ENCODE measurements at places on chromosomes 11 and 22.
A peak's percentile ranks its signal among the peaks of the same experiment; 100 is the strongest.

GRCh38 chr22:37442135-37442534 lies 14.9 kb upstream of the ELFN2 start:
- no peak for DNase-seq

DNA sequence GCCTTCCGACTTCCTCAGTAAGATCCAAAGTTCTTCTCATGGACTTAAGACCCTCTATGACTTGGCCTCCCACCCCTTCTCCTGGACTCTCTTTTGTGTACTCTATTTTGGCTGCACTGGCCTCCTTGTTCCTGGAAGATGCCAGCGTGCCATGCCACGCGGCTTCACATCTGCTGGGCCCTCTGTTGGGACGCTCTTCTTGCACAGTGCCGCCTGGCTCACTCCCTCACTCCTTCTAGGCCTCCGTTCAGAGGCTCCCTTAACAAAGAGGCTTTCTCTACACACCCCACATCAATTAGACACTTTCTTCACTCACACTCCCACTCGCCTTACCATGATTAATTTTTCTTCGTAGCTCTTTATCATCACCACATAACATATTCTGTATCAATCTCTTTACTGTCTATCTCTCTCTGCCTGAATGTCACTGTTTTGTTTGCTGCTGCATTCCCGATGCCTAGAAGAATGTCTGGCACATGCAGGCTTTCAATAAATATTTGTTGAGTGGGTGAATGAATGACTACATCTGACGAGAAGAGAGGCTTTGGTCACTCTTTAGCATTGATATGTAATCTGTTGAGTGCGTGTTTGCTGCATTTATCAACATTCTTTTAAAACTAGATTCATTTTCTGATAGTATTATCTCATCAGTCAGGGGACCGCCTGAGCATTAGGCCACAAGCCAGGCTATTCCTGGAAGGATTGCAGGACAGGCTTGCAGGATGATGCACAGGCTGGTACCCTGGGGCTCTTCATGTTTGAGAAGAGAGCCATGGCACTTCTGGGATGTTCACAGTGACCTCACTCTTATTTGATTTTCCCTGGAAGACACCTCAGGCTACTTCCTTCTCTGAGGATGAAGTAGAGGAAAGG lies 60.6 kb upstream of the AMPD3 start:
- peak; percentile 89 for DNase-seq

DNA sequence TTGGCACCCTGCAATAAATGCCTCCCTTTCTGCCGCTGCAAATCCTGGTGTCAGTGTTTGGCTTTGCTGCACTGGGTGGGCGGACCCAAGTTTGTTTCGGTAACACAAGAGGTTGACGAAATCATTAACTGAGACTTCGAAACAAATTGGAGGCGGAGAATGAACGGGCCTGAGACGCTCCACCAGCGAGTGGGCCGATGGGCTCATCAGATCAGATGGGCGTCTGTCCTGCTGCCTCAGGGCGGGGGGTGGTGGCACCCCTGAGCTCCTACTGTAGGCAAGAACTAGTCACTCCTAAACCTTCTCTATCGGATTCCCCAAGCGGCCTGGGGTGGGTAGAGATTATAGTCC lies 918 bp upstream of the CAPN5 start:
- peak; percentile 25 for DNase-seq

GRCh38 chr11:93783765-93784144 lies 327 bp upstream of the MED17 start:
- DNase-seq = no peak

DNA sequence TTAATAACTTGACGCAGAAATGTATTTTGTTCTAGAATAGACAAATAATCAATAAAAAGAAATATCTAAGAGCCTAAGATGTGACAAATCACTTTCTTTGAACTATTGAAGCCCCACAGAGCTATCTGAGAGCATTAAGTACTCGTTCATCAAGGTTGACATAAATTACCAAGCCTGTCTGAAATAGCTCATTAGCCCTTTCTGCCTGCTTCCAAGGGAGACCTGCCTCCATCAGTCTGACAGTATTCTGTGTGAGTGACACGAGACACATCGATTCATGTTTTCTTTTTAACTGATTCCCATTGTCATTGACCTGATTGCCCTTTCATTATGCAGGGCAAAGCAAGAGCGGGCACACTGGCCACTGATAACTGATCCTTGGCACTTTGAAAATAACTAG lies 347.5 kb downstream of the KCNA4 start:
- DNase-seq = no peak

DNA sequence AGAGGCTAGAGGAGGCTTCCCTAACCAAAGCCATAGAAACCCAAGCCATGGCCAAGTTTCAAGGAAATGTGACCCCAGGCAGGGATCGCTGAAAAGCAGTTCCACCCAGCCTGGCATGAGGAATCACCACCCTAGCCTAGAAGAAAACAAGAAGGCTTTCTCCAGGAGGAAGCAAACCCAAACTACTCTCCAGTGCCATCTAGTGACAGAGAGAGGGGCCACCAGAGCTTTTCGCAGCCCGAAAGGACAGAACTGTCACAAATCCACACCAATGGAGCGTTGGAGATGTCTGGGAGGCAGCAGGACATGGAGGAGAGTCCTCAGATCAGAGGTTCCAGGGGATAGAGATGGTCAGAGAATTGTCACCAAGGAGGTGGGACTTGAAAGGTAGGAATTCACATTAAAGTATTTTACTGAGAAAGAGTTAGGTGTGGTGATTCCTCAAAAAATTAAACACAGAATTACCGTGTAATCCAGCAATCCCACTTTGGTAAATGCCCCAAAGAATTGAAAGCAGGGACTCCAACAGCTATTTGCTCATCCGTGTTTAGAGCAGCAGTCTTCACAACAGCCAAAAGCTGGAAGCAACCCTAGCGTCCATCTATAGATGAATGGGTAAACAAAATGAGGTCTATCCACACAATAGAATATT lies 67.3 kb upstream of the NUP50 start:
- DNase-seq = no peak

DNA sequence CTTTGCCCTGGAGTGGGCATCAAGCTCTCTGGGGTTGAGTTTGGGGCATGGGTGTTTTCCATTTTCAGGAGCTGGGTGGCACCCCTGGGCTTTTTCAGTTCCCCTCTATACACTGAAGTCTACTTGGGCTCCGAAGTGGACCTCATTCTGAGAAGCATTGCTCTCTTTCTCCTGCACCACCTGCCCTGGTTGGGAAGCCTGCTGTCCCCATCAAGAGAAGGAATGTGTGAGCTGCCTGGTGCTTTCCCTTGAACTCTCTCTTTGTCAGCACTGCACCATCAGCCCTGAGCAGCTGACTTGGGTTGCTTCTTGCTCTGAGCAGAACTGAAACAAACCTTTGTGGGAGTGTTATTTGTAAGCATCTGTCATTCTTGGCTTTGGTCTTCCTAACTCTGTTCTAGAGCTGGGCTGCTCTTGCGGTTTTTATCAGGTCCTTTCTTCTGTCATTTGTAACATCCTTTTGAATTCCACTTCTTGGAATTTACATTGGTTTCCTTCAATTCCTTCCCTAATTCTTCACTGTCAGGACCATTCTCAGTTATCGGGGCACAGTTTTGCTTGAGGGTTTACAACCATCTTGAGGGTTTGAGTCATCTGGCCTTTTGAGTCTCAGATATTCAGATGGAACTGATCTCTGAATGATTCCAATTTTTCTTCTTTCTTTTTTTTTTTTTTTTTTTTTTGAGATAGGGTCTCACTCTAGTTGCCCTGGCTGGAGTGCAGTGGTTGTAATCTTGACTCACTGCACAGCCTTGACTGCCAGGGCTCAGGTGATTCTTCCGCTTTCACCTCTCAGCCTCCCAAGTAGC lies 20.5 kb downstream of the UBE2L3 start:
- no peak for DNase-seq
